ENCODE measurements at places on chromosomes 5 and 9.

DNA sequence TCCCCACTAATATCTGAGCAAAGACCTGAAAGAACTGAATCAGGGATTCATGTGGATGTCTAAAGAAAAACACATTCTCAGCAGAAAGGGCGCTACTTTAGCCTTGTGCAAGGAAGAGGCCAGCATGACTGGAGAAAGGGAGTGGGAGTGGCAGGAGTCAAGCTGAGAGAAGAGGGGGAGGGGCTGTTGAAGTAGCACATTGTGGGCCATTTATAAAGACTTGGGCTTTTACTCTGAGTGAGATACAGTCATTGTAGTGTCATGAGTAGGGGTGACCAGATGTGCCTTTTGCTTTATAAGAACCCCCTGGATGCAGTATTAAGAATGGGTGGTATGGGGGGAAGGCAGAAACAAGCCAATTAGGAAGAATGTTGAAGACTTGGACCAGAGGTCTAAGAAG is 452.8 kb downstream of the ENC1 start:
- no peak for DNase-seq

DNA sequence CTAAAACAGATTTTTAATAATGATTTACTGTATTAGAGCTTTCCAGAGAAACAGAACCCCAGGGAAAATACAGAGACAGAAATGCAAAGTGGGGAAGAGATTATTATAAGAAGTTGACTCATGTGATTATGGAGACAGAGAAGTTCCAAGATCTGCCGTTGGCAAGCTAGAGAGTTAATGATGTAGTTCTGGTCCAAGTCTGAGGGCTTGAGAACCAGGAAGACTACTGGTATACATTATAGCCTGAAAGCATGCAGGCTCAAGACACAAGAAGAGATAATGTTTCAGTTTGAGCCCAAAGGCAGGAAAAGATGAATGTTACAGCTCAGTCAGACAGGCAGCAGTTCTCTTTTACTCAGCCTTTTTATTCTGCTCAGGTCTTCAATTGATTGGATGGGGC is 98.8 kb upstream of the NFIL3 start:
- no peak for DNase-seq

GRCh38 chr9:106287091-106287631 is 575.8 kb upstream of the ZNF462 start:
- DNase-seq = no peak

GRCh38 chr5:136722086-136722485 is 356.7 kb upstream of the TRPC7 start:
- DNase-seq = no peak

DNA sequence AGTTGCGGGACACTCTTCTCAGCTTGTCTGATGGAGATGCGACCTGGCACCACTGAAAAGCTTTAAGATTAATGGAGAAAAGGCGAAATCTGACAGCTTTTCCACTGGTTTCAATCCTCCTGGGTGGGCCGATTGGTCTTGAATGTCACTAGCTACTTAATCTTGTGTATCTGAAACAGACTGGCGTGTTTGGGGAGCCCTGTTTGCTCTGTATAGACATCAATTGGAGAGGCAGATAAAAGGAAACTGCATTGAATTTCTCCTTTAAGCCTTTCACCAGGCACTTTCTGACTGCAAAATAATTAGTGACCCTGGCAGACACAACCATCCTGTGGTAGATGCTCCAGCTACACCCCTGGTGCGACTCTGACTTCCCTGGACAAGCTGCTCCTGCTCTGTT is 224.2 kb downstream of the NDUFS4 start:
- DNase-seq = no peak

GRCh38 chr9:75063556-75064305 is 24.2 kb downstream of the NMRK1 start:
- DNase-seq = no peak

- DNase-seq = no peak
These were observed 90.7 kb upstream of the NR3C1 start for GRCh38 chr5:143494162-143494561.

DNA sequence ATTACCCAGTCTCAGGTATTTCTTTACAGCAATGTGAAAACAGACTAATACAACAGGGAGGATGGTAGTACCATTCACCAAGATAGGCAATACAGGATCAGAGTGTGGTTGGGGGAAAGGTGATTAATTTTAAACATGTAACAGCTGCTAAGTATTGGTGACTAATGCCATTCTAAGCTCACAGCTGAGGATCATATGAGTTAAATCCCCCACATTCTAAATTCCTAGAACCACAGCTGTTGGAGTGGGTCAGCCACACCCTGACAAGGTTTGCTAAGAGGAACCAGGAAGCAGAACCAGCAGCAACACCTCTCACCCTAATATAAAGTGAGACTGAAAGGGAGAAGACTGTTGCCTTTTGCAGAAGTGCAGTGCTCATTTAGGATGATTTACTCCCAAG is 24.8 kb downstream of the HSPB3 start:
- no peak for DNase-seq

- DNase-seq = no peak
These were observed 9.1 kb upstream of the CERCAM start for GRCh38 chr9:128411364-128412119.

DNA sequence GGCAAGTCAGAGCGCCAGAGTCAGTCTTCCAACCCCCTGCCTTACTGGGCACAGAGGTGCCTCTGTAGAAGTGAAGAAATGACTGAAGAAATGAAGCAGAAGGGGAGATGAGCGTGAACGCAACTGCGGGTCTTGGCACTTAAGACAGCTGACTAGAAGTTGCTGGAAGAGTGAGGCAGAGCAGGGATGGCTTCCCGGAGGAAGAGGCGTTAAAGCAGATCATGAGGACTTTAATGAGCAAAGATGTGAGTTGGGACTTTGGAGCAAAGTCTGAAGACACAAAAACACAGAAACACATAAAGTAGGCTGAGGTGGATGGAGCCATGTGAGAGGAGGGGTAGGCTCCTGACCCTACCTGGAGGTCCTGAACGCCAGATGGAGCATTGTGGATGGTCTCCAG is 7.2 kb downstream of the AQP3 start:
- no peak for DNase-seq

- no peak for DNase-seq
These were observed 22.8 kb upstream of the COL27A1 start for GRCh38 chr9:114132550-114132918.

GRCh38 chr5:137833463-137833862 is 34.2 kb upstream of the MYOT start:
- no peak for DNase-seq

GRCh38 chr9:92279302-92279701 is 14.2 kb downstream of the IARS1 start:
- DNase-seq = no peak

DNA sequence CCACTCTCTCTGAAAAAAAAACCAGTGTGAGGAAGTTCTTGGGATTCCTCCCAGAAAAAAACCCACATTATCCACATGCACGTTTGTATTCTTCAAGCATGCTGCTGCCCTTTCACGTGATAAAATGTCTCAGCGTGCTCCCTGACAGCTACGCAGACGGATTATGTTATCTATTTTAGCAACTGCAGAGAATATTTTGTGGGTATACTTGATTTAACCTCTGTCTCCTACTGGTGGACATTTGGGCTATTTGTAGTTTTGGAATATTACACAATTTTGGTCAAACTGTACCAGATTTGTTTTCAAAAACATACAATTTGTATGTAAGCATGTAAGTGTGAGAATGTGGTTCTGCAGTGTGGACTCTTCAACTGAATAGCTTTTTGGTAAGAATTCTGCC is 10.7 kb downstream of the PRRC2B start:
- no peak for DNase-seq
